Fibroblast of skin of back (primary cell): ENCODE measurements at places on chromosomes 1 and 21.

DNA sequence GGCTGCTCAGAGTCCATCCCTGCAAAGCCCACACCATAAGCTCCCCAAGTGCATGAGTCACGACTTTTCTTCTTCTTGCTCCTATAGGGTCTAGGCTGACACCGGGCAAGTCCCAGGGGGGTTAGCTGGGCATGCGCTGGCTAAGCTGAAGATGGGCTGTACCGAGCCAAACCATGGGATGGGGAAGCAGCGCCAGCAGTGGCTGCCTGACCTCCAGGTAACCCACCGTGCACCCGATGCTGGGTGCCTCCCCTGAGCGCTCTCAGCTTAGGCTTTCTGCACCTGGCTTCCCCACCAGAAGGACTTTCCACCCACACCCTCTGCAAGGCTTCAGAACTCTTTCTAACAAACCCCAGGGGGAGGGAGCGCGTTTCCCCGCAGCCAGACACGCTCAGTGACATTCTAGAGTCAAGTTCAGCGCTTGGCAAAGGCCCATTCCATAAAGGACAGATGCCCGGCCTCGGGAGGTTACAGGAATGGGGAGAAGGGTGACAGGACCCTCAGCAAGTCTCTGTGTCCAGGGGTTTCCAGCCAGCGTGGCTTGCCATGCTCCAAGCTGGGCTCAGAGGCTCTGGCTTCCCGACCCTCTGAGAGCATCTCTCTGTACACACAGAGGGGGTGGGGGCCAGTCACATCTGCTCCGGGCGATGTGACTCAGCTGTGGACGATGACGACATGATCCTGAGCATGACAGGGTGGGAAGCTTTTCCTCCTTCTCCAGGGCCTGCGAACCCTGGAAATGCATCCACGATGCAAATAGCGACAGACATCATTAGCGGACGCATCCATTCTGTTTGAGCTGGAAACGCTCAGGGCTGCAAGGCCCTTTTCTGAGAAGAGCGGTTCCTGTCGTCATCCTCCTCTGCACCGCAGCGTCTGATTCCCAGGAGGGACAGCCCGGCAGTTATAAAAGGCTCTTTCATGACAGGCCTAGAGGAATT lies 107.8 kb downstream of the SIK1 start:
- DNase-seq: peak; percentile 83

DNA sequence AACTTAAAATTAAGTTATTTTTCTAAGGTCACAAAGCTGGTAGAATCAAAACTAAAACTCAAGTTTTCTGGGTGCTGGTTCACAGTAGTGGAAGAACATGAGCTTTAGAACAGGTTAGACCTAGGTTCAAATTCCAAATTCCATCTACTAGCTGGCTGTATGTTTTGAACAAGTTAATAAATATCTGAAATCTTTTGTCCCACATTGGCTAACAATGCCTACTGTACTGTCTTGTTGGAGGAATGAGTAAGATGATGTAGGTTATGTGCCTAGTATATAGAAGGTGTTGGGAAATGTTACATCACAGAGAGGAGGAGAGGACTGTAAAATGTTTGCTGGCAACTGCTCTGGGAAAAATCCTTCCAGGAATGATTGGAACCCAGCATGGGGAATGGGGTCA lies 14.0 kb upstream of the CD247 start:
- DNase-seq: no peak

GRCh38 chr1:110119843-110120242 lies 7.6 kb downstream of the UBL4B start:
- DNase-seq: no peak

DNA sequence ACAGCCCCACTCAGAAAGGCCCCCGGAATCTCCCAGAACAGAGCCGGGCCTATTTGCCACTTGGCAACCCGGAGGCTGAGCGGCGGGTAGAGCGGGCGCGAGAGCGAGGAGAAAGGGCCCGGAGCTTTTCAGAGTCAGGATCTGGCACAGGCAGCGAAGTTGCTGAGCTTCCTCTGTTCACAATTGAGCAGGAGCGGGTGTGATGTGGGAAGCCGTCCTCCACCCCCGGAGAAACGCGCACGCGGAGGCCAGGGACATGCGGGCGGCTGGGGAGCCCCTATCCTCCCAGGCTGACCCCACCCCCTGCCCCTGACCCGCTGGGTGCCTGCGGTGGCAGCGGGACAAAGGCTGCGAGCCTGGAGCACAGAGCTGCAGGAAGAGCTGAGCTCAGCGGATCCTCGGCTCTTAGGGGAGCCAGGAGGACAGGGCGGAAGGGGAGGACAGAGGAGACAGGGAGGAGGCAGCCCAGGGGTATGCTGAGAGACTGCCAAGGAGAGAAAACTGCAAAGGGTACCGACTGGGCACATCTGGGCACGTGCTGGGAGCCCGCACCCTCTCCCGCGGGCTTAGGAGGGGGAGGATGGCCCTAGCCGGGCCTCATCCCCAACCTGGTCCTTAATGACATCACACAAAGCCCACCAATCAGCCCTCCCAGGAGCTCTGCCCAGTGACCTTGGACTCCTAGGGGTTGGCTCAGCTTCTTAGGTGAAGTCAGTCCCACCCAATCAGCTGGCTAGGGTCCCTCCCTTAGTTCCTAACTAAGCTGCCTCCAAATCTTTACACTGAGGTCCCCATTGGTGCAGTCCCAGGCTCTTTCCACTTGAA lies 9.3 kb downstream of the KIF21B start:
- no peak for DNase-seq

DNA sequence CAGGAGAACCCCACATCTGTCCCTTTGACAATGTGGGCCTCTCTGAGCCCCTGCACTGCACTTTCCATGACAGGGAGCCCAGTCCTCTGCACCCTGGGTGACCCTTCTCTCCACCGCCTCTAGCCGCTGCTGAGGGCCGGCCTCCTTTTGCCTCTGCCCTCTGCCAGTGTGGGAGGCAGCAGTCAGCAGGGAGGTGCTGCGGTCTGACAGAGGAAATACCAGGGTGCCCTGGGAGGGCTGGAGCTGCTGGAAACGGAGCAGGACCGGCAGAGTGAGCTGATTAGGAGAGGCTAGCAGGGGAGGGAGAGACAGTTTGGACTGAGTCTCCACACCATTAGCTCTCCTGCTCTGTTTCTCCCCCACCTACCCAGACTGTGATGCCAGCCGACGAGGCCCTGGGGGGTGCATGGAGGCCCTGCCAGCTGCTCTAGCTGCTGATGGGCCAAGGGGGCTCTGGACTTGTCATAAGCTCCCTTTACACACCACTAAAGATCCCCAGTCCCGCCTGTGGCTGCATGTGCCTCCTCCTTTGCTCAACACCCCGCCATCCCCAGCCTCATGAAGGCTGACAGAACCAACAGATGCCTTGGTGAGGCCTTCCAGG lies 171.1 kb upstream of the KLHDC7A start:
- DNase-seq: peak; percentile 3

DNA sequence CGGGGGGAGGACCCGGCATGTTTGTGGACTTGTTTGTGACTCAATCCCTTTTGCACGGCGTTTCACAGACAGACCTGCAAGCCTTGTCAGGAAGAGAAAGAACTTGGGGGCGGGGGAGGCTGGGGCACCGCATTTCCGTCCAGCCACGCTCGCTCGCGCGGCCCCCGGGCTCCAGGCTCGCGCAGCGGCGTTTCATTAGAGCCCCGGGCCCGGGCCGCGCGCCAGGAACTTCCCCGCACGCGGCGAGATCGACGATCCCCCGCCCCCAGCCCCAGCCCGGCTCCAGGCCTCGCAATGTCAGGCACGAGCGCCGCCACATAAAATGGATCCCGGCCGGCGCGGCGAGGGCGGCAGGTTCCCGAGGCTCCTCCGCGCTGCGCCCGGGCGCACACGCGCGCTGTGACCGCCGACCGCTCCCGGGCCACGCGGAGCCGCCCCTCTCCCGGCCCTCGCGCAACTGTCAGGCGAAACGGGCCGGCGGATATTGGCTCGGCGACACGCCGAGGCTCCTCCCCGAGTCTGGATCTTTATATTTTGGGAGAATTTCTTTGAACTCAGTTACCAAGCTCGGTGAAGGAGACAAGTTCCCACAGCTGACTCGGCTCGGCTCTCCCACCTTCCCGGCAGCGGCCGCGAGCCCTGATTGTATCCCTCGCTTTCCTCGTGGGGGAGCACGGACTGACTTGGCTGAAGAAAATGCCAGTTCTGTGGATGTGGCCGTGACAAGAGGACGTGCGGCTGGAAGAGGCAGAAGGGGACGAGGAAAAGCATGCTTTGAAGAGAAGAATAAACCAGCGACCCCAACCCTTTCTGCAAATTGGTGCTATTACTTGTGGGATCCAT lies at the start of gene KIF26B:
KIF26B (plus strand) TSS at position 557 of the 843 bp plus-strand sequence. CDS start 440 bp downstream, outside the sequence.
- peak; percentile 46 for DNase-seq

- DNase-seq: no peak
Measured at GRCh38 chr1:162256287-162256686, 120.4 kb downstream of the SPATA46 start.

- peak; percentile 34 for DNase-seq
Measured at GRCh38 chr21:20789729-20790500, 208.3 kb upstream of the NCAM2 start.

- peak; percentile 97 for DNase-seq
Measured at GRCh38 chr1:192539297-192540092, 36.1 kb upstream of the RGS1 start.

DNA sequence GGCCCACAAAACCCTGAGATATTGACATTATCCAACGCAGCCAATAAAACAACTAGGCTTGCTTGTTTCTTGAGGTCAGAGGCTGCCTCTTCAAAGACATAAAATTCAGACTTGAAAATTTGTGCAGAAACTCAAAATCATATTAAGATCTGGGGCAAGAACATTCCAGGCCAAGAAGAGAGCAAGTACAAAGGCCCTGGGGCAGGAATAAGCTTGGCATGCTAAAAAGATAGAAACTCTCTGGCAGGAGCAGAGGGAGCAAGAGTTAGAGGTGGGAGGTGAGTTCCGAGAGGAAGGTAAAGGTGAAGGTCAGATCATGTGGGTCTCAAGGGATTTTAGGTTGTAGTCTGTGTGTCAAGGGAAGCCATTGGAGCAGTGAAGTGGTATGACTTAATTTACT lies 8.8 kb upstream of the IGSF3 start:
- no peak for DNase-seq

DNA sequence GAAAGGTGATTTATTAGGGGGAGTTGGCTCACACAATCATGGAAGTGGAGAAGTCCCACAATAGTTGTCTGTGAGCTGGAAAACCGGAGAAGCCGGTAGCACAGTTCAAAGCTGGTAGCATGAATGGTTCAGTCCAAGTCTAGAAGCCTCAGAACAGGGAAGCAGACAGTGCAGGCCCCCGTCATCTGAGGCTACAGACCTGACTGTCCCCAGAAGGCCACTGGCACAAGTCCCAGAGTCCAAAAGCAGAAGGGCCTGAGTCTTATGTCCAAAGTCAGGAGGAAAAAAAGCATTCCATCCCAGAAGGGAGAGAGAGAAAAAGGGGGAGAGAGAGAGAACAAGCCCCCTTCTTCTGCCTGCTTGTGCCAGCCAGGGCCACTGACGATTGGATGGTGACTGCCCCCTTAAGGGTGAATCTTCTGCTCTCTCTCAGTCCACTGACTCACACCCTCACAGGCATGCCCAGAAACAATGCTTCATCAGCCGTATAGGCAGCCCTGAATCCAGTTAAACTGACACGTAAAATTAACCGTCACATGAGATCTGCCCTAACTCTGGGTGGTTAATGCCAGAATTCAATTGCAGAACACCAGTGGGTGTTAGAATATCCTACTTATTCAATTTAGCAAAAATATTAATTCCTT lies 49.3 kb upstream of the POU2F1 start:
- DNase-seq: no peak

GRCh38 chr1:233960386-233960785 lies 55.9 kb downstream of the SLC35F3 start:
- DNase-seq: no peak

DNA sequence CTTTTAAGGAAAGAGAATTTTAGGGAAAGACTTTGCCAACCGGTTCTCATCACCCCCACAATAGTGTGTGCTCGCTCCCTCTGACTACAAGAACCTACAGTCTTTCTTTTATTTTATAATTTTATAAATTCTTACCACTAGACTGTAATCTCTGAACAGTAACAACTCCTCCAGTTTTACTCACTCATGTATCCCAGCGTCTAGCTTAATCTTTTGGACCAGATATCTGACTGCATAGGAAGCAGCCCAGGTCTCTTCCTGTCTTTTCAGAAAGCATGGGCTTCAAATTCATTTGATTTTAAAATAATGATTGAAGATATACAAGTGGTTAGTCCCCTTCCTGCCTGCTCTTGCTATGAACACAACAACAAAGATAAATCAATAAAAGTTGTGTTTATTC lies 19.0 kb upstream of the DUSP10 start:
- no peak for DNase-seq

DNA sequence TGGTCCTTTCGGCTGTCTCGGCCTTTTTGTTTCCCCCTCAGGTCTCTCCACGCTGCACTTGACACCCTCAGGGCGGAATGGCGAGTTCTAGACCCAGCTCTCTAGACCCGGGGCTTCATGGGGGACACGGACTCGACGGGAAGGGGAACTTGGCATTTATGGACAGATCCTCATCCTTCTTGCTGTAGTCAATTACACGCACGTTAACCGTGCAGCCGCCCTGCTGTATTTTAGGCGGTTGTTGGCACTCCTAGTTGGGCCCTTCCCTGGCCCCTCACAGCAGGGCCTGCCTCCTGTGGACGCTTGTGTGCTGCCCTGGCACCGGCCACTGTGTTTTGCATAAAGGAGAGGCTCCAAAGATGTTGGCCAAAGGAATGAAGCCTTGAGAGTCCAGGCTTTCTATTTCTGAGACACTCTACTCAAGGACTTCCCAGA lies 558 bp upstream of the BTG3 start:
- DNase-seq: peak; percentile 5

DNA sequence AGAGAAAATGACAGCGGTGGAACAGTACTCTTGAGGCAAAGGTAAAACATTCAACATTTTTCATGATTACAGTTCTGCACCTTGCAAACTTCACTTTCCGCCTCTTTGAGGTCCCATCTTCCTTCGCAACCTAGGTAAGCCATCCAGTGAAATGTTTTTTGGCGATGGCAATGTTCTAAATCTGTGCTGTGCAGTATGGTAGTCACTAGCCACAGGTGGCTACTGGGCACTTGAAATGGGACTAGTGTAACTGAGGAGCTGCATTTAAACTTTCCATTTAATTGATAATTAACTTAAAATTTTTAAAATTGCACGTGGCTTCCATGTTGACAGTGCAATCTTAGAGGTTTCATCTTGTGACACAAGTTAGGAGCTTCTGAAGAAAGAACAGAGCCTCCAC lies 13.0 kb downstream of the EXOC8 start:
- no peak for DNase-seq

DNA sequence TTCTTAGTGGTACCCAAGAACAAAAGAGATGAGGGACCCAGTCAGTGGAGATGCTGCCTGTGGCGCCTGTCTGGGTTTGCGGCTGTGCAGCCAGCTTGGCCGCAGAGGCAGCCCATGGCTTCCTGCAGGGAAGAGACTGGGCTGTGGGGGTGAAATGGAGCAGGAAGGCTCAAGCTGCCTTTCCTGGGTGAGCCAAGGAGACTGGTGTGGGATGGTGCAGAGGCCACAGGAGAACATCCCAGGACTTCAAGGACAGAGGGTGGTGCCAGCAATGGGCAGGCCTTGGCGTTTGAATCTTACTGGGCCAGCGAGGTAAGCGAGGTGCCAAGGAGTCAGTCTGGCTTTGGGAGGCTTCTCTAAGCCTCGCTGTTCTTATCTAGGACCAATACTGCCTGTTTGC lies 26.4 kb downstream of the KCNA10 start:
- DNase-seq: no peak

GRCh38 chr1:94276988-94277434 lies 39.6 kb upstream of the ARHGAP29 start:
- DNase-seq: no peak

GRCh38 chr1:4638345-4638729 lies 16.1 kb upstream of the AJAP1 start:
- no peak for DNase-seq
